Foreskin keratinocyte (primary cell): ENCODE measurements at places on chromosomes 2 and 18.
A peak's percentile ranks its signal among the peaks of the same experiment; 100 is the strongest.

- DNase-seq, result no peak
These were observed at the start of gene SLC14A1 for GRCh38 chr18:45723567-45724355. SLC14A1 (plus strand) TSS chr18:45724181; CDS start chr18:45730321, 6,140 bp downstream.

GRCh38 chr18:250685-251084, 17.2 kb downstream of the THOC1 start:
- no peak for DNase-seq

DNA sequence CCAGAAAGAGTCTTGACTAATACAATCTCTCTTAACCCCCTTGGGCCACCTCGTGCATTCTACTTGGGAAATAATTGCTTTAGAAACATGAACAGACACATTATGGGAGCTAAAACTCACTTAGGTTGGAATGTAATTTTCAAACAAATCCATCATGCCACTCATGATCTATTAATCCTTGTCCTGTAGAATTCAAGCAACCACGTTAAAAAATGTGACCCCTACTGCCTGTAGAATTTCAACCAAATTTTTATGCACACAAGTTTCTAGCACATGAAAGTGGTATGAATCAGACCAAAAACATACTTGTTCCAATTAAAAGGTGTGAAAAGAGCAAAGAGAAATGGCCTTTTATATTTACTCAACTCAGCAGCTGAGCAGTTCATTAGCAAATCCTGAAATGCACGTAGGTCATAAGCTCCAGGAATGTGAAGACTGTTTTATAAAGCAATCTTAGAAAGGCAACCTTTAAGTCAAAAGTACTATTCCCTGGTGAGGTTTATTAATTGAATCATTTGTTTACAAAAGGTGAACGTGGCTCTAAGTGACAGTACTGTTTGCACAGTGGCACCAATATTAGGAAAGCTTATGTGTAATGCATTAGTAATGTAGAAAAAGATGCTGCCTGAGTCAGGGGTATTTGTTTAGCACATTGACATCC, 459.4 kb upstream of the UBE2E3 start:
- peak; percentile 47 for DNase-seq

DNA sequence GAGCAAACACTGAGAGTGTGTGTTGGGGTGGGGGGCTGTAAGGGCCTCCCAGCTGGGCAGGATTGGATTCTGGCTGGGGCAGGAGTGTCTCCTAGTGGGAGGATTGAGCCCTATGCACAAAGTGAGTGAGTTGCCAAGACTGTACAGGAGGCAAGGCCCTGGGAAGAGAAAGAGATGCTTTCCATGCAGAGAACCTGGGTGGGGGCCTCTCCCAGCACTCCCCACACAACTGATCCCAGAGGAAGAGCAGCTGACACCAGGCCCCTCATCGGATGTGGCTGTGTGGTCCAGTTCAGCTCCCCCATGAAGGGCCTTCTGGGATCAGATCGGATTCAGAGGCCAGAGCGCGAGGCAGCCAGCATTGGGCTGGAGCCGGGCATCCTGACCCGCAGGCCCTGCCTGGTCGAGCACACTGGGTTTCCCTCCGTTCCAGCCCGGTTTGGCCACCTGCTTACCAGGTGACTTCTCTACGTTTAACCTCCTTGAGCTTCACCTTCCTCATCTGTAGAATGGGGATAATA, 49.4 kb upstream of the FAHD2A start:
- no peak for DNase-seq

GRCh38 chr2:46876741-46877384, 38.7 kb downstream of the MCFD2 start:
- DNase-seq, result peak; percentile 77

DNA sequence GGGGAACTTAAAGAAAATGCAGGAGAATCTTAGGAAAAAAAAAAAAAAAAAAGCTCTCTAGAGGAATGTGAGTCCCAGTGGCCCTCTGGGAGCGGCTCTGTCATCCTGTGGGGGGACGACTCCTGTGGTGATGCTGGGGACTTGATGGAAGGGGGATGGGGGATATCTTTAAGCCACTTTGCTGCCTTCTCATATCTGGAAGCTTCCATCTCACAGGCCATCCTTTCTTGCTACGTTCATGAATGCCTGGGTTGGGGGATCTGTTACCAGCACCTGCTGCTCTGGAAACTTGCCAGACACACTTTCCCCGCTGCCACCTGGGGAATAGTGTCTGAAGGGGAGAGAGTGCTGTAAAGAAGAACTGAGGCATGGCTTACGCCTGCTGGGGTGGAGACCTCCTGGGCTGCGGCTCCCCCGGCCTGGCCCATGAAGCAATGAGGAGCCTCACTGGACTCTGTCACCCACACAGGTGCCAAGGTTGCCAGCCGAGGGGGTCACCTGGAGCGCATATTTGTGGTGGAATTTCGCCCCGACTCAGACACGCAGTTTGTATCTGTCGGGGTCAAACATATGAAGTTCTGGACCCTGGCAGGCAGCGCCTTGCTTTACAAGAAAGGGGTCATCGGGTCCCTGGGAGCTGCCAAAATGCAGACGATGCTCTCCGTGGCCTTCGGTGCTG, 92.8 kb downstream of the RTN4 start:
- DNase-seq, result no peak

DNA sequence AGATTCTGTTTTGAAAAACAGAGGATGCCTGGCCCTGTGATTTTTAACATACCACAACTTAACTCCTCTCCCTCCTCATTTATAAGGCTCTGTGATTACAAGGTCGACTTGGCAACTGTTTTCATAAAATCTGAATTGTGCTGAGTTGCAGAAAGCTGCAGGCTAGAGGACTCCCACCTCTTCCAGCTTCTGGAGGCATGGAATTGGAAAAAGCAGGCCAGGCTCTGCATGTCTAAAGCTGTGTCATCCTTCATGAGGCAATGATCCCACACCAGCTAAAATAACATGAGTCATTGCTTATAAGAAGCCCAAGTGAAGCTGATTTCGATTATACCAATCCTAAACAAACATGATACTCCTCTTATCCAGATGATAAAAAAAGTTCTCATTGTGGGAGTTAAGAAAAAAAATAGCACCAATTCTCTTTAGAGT, 11.7 kb downstream of the ARHGAP28 start:
- DNase-seq, result peak; percentile 68

- DNase-seq, result peak; percentile 46
These were observed 11.9 kb upstream of the AGFG1 start for GRCh38 chr2:227460070-227460485.

DNA sequence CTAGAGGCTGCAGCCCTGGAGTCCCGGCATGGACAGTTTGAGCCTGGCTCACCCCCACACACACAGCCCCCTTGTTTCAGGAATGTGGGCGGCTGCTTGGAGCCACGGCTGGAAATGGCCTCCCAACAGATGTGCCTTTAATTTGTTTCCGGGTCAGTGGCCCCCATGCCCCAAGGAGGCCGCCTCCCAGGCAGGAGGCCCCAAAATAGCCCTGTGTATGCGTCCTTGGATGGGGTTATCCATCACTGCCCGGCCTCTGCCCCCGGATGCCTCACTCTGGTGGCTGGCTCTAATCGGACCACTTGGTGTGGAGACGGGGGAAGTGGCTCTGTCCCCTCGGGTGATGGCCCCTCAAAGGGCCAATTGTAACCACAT, 151.9 kb upstream of the MYCN start:
- no peak for DNase-seq

DNA sequence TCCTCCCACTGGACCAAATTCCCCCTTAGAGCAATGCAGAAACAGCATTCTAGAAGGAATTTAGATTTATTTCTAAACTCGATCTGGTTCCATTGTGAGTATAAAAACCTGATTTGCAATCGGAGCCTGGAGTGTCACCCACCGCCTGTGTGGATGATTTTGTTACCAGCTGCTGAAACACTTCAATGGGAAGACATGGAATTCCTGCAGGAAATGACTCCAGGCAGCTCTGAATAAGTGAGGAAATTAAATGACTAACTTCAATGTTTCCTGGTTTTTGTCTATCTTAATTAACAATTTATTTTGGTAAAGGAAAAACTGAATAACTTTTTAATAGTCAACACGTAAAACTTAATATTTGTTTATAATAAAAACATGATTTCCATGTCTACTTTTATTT, 19.3 kb downstream of the CTAGE1 start:
- no peak for DNase-seq

DNA sequence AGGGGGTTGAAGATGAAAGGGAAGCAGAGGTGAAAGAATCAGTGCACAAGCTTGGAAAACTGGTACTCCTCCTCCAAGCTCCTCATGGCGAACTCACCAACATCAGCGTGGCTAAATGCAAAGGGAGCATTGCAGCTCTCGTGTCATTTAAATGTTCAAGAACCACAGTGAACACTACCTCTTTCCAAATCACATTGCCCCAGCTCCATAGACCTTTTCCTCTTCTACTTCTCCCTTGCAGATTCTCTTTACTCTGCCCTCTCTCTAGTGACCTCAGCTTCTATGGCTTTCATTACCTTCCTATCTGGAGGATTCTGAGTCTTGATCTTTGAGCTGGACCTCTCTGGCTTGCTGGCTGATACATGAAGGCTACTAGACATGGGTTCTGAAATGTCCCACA, 14.3 kb downstream of the EPB41L3 start:
- DNase-seq, result no peak

- no peak for DNase-seq
These were observed 83.4 kb upstream of the TXNDC2 start for GRCh38 chr18:9802175-9803062.

- no peak for DNase-seq
These were observed 42.1 kb upstream of the ITSN2 start for GRCh38 chr2:24402242-24403097.

DNA sequence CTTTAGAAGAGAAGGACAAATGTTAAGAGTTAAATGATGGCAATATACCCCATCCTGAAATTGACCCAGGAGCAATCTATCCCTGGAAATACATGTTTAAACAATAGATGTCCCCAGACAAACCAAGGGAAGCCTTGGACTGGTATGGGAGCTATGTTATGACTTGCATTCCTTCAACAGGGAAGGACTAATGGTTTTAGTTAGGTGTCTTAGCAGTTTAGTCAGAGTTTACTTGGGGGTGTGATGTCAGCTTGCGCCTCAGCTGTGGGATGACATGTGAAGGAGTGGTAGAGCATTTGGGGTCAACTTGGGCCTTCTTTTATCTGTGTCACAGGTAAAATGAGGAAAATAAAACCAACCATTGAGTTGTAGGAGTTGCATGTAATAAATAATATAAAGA, 36.8 kb downstream of the SPC25 start:
- DNase-seq, result peak; percentile 56

GRCh38 chr2:4135765-4136164, 432.4 kb downstream of the DCDC2C start:
- no peak for DNase-seq

GRCh38 chr18:24548583-24548982, 88.1 kb downstream of the HRH4 start:
- no peak for DNase-seq

GRCh38 chr2:177246000-177246399, 18.5 kb downstream of the NFE2L2 start:
- no peak for DNase-seq

DNA sequence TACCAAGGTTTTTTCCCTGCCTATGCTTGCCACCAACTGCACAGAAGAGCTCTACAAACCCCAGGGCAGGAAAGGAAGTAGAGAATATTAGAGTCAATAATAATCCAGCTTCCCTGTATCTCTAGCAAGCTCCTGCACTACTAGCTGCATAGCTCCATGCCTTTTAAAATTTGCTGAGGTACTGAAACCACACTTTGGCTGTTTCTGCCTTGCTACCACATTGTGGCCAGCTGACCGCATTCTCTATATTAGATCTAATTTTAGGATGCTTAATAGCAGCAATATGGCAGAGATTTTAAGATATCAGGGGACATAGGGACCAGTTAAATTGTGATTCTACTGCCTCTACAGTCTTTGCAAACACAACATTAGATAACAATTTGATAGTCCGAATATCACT, 534.6 kb downstream of the MBD2 start:
- no peak for DNase-seq

DNA sequence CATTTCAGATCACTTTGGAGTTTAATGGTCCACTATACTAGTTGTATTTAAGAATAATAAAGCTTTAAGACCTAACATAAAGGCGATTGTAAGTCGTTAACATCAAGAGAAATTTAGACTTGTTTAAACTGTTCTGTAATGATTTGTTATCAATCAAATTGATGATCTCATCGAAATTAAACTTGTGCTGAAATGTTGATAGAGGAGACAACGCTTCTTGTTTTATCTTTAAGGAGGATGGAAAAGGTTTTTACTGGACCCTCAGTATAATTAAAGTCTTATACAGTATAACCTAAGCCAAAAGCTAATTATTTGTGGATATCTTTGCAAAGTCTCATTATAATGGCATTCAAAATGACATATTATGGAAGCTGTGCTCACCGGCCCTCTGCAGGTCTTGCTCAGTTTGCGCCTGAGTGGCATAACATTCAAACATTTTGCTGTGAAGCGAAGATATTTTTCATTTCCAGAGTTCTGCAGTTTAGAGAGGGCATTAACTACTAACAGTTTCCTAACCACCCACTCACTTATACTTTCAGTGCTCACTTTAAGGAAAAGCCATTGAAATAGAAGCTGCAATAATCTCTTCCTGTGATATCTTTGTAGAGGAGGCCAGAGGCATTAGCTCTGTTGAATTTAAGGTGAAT, 1.4 kb upstream of the SERTAD2 start:
- DNase-seq, result no peak

GRCh38 chr2:57218206-57218605, 828.4 kb upstream of the VRK2 start:
- DNase-seq, result no peak

GRCh38 chr2:191436368-191437055, 191.3 kb downstream of the MYO1B start:
- no peak for DNase-seq

DNA sequence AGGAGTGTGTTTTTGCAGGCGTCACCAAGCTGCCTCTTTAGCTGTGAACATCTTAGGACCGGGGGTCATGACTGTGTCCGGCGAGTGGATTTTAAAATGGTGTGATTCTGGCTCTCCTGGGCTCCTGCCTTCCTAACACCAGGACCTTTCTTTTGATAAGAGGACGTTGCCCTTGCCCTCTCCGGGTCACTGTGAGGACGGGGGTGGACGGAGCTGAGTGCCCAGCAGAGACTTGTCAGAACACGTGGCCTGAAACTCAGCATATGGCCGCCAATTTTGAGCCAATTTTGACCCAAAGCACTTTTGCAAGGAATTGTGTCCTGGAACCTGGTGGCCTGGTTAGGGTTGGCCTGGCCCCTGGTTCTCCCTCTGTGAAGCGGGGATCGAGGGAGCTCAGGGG, 40.2 kb downstream of the RTP5 start:
- DNase-seq, result no peak

GRCh38 chr18:5198311-5198710, 1.3 kb upstream of the AKAIN1 start:
- DNase-seq, result no peak

GRCh38 chr2:128277961-128278681, 40.5 kb downstream of the HS6ST1 start:
- DNase-seq, result no peak

- DNase-seq, result no peak
These were observed 602 bp upstream of the VWC2L start for GRCh38 chr2:214410128-214410775.
